ENCODE measurements at places on chromosomes 4 and X.

DNA sequence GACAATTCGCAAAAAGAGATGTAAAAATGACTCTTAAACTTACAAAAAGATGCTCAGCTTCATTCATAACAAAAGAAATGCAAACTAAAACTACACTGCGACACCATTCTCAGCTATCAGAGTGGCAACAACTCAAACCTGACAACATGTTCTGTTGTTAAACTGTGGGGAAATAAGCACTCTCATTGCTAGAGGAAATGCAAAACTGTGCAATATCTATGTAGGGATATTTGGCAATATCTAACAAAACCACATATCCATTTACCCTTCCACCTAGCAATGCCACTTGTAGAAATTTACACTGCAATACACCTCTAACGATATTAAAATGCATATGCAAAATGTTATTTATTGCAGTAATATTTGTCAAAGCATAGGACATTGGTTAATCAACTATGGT, 78.3 kb upstream of the EGFL6 start:
- no peak for DNase-seq

DNA sequence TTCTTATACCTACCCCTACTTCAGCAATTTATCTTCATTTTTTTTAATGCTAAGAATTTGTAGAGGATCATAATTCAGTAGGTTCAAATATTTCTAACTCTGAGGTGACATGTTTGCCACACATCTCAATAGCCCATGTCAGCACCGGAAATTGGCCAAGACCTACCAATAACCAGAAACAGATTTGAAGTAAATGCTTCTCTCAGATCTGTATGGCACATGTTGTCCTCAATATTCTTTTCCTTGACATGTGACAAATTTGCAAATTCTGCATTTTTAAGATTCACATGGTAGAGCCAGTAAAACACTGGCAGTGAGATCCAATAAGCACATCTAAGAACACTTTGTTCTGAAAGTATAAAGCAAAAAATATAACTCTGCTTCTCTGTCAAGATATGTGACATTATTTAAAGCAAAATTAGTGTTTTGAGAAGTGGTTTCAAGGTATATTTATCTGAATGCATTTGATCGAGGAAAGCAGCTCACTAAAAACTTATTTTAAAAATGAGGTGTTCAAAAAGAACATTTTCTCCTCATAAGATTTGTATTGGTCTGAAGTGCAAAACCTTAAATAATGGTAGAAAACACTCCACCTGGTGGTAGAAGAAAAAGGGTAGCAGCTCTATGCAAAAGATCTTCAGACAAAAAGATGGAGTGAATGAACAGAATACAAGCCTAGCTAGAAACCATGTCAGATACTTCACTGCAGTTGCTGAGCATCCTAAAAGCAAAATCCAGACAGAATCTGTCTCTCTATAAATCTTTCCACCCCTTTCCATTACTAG, 513.8 kb upstream of the FAM241A start:
- DNase-seq, result peak; percentile 0

DNA sequence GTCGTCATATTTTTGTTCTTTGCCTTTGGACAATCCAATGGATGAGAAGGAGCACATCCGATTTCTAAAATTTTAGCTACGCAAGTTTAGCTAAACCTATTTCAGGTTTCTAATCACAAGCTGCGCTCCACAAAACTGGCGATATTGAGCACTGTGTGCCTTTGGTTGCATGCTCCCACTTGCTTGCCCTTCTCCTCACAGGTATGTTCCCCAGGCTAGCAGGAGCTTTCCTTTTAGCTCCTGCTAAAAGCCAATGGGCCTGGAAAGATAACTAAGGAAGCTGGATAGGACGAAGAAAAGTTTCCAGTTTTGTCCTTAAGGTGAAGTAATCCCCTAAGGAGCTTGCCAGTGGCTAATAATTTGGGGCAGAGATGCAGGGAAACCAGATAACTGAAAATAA, 975.2 kb downstream of the FSTL5 start:
- no peak for DNase-seq

- DNase-seq, result no peak
Observed at GRCh38 chrX:67503004-67503403, 40.8 kb upstream of the AR start.

GRCh38 chr4:82765134-82765533, 33.5 kb downstream of the SCD5 start:
- no peak for DNase-seq

GRCh38 chrX:101450085-101450484, 35.2 kb upstream of the ARMCX4 start:
- DNase-seq, result no peak

DNA sequence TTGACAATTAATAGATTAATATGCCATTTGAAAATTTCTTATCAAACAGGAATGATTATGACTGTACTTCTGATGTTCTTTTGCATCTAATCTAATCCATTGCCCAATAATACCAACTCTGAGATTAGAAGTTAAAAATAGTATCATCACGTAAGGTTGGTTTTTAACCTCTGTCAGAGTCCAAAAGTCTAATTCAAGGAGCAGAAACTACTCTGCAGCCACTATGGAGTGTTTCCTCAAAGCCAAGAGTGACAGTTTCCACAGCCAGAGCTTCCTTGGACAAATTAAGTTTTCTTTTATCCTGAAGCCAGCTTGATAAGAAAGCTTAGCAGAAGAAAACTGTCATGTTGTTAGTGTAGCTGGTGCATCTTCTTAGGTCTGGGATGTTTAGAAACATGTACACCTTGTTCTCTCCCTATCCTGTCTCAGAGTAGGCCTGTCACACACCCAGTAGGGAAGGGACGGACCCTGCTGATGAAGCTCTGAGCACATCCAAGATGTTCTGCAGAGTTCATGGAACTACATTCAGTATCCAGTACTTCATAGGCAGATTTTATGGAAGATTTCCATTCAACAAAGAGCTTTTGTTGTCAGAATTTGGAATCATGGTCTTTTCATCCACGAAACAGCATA, 20.4 kb upstream of the PI4K2B start:
- DNase-seq, result no peak
